Activated T-helper 1 cell treated with anti-CD3 and anti-CD28 coated beads, Interleukin-12 subunit alpha, Interleukin-12 subunit beta, Interleukin-2, Interleukin-4 antibody, amounts not matched to agents 30 ng/mL and 10 ng/mL and 1 ng/mL, durations not matched to agents 14 hours and 24 hours and 36 hours (primary cell): ENCODE measurements at places on chromosomes 3 and 15. TPM values are rescaled to one million over a fixed set of nuclear protein-coding genes. Genes with fewer than 3 reads are reported as not detected.

Gene ZKSCAN7
- 0.73 and 0.80 TPM in 2 replicates for total RNA-seq

Gene LRRK1
- 1.9 and 2.0 TPM in 2 replicates for total RNA-seq

Gene THRB
- not detected in 2 replicates for total RNA-seq

Gene PRKCI
- total RNA-seq, result 23.0 and 24.2 TPM in 2 replicates

Gene C3orf20
- 0.26 and 0.32 TPM in 2 replicates for total RNA-seq

Gene PLSCR5
- not detected in 2 replicates for total RNA-seq
